NCI-H510A (cell line): ENCODE measurements at places on chromosomes 1 and 21.

- DNase-seq = no peak
These were observed 430.1 kb downstream of the KCNT2 start for GRCh38 chr1:196178083-196178635.

DNA sequence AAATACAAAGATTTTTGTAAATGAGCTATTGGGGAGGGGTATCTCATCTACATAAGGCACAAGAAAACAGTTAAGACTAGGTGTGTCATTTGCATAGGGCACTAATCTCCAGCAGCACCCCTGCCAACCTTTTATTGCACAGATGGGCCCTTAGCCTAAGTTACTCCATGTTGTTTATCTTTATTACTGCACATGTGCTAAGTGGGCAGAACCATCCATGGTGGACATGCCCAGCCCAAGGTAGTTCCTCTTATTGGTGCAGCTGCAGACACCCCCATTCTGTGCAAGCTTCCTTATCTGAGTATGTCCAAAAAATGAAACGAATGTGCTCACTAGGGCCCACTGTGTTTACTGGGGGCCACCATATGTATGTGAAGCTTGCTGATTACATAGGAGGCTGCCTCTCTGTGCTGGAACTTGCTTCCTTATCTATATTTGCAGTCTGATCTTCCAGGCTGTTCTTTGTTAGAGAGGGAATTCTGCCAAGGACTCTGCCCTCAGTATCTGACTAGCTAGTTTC, 77.3 kb upstream of the NEK7 start:
- DNase-seq = no peak

DNA sequence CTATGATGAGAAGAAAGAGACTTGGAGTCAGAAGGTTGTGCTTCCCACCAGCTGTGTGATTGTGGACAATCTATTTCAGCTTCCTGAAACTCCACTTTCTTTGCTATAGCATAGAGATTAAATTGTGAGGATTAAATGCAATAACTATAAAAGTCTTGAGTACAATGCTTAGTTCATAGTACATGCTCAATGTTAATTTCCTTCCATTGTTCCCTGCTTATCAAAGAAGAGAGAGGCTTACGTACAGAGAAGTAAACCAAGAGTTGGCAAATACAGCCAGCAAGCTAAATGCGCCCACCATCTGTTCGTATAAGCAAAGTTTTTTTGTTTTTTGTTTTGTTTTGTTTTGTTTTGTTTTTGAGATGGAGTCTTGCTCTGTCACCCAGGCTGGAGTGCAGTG, 317.9 kb upstream of the NFIA start:
- DNase-seq = no peak

DNA sequence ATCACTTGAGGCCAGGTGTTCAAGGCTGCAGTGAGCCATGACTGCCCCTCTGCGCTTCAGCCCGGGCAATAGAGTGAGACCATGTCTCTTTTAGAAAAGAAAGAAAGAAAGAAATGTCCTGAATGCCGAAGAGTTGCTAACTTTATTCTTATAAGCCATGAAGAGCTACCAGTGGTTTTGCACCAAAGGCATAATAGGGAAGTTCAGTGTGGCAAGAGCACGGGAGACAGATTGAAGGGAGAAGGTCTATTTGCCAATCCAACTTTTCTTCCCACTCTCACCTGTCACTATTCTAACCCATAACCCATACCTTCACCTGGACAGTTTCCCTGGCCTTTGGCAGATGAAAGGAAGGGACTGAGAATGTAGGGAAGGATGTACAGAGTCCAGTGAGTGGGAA, 4.4 kb upstream of the PEA15 start:
- DNase-seq = no peak

DNA sequence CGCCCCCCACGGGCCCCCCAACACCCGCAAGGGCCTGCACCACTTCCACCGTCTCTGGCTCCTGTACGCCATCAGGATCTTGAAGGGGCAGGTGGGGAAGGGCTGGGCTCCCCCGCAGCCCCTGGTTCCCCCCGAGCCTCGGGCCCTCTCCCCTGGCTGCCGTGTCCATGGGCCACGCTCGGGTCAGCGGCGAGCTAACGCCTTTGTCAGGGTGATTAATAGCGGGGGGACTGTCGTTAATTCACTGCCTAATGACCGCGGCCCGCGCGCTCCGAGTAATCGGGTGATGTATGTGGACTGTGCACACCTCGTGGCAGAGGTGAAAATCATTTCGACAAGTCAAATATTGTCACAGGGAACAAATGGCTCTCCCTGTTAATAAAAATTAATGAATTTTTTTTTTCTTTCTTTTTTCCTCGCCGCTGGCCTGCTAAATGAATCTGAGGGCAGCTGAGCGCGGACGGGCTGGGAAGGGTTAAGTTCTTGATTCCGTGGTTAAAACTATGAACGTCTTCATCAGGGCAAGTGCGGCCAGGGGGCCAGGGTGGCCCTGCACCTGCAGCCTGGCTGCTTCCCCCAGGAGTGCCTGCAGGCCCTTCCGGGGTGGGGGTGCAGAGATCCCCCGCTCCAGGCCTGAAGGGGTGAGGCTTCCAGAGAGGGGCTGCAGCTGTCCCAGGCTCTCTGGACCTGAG, 100.8 kb downstream of the PRDM16 start:
- DNase-seq = no peak

- DNase-seq = no peak
These were observed 9.1 kb downstream of the ALX3 start for GRCh38 chr1:110061341-110061740.

DNA sequence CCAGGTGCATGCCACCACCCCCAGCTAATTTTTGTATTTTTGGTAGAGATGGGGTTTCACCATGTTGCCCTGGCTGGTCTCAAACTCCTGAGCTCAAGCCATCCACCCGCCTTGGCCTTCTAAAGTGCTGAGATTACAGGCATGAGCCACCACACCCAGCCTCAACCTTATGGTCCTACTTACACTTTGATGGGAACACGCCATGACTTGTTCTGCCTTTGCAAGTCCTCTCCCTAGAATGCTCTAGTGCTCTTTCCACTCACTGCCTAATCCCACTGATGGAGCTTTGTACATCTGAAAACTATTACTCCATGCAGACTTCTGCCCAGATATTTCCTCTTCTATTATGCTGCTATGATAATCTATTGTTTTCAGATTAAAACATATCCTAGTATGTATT, 174.3 kb downstream of the DAB1 start:
- no peak for DNase-seq

- DNase-seq = no peak
These were observed 79.8 kb downstream of the AK5 start for GRCh38 chr1:77361621-77362020.

GRCh38 chr1:8541961-8542521, 224.1 kb downstream of the SLC45A1 start:
- no peak for DNase-seq
